Inflammatory macrophage treated with lipopolysaccharide for 1 hour (primary cell): ENCODE measurements at places on chromosomes 6 and 20.

- no peak for DNase-seq
Measured at GRCh38 chr6:162229093-162229492, 498.5 kb downstream of the PRKN start.

- DNase-seq = no peak
Measured at GRCh38 chr6:160104821-160105517, 16.6 kb upstream of the SLC22A1 start.

- DNase-seq = no peak
Measured at GRCh38 chr20:50610212-50610718, 81.1 kb downstream of the RIPOR3 start.

DNA sequence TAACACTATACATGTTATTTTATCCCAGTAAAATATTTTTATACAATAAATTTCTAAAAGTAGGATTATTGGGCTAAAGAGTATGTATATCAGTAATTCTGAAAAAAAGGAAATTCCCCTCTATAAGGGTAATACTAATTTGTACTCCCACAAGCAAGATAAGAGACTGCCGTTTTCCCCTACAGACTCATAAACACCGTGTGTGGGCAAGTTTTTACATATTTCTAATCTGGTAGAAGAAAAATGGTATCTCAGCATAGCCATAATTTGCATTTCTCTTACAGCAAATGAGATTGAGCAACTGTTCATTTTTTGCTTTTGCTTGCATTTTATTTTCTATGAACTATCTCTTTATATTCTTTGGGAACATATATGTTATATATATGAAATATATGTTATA, 26.0 kb upstream of the MYMX start:
- DNase-seq = peak; percentile 61

DNA sequence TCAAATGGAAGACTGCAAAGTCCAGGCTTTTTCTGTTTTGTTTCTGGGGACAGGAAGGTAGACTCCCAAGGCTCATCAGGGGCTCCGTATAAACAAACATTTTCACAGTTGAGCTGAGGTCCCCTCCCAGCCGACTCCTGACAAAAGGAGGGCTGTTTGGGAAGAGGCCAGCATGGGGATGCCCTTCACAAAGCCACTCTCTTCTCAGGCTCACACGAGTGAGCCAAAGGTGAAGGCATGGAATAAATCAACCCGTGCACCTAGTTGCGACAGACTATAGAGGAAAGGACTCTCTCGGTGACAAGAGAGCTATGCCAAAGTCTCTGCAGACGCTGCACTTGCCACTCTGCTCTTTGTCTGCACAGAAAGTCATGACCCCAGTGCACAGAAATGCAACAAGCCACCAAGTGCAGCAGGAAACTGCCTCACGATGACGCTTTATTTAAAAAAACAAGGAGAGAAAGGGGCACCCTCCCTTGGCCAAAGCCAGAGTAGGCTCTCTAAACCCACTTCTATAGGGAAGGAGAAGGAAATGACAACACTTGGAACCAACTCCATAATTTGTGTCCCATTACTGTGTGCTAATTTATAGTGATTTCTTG, 21.0 kb downstream of the JAG1 start:
- DNase-seq = no peak

GRCh38 chr6:68364271-68364805, 270.7 kb upstream of the ADGRB3 start:
- DNase-seq = no peak

- no peak for DNase-seq
Measured at GRCh38 chr6:166464068-166465002, 81.6 kb upstream of the MPC1 start.

GRCh38 chr6:28225056-28225834, at the start of gene ZSCAN9:
TSS of gene ZSCAN9 (plus strand) at chr6:28225275. CDS start at chr6:28227085, 1,810 bp downstream.
- DNase-seq = peak; percentile 69

GRCh38 chr6:33456156-33456555, 1.8 kb downstream of the ZBTB9 start:
- DNase-seq = no peak

- DNase-seq = no peak
Measured at GRCh38 chr6:70575899-70576495, 9.3 kb downstream of the SDHAF4 start.

DNA sequence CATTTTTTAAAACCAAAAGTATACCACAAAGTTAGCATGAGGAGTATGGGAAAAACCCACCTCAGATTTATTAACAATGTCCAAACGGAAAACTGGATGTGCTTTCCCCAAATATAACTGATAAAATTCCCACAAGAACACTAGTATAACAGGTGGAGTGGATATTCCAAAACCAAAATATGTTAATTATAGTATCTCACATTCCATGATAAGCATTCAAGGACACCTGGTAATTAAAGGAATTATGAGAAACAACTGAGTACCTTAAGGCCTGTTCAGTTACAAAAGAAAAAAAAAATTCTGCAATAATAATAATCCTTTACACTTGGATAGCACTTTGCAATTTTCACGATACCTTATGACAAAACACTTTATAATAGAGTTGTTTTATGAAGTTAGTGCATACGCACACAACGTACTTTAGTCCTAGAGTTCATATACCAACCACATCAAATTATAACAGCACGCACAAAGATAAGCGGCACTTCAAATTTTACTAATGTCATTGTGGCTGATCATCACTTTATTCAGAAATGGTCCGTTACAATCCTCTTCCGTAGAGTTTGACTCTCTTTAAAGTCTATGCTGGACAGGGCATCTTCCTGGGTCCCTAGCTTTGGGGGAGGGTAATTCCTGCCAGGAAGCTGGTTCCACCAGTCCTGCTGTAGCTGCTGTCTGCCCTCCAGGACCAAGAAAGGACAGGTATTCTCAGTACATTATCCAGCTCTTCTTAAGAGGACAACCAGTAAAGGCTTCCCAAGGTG, 1.7 kb downstream of the CDK19 start:
- no peak for DNase-seq

DNA sequence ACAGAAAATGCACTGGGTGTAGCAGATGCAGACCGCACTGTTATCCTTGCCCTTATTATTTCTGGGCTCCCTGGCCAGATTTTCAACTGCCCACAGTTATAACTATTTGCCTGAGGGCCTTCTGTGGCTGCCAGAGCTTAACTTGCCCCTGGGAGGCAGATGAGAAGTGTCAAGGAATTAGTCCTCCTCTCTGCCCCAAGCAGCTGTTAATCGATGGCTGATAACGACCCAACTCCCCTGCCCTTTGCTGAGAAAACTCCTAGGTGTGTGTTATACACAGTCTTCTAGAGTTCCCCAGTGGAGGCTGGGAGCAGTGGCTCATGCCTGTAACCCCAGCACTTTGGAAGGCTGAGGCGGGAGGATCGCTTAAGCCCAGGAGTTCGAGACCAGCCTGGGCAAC, 44.4 kb upstream of the SHLD1 start:
- no peak for DNase-seq

DNA sequence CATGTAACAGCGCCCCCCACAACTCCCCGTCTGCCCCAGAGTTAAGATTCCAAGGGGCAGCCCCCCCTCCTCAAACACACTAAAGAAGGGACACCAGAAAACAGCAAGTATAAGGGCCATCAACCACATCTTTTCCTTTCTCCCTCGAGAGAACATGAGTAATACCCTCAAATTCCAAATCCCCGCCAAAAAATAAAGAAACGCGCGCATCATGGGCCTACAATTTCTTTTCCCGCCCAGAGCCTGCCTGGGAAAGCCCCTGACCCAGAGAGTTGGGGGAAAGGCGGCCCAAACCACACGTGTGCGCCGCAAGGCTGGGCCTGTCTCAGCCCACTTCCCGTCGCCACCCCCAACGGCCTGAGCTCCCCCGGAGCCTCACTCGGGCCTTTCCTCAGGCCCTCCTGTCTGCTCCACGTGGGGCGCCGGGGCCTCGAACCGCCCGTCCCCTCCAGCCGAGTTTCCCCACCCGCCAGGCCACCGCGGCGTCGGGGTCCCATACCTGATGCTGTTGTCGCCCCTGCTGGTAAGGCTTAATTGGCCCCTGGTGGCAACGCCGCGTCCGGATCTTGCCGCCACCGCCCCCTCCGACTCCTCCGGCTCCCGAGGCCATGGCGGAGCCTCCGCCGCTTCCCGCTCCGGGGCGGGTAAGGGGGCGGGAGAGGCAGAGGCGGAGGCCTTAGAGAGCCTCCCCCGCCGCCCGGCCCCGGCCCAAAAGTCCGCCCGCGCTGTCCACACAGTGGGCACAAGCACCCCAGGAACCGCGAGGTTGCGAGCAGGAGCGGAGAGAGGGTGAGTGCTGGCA, 746 bp downstream of the NUP153 start:
- DNase-seq = peak; percentile 72

GRCh38 chr6:358432-358831, 33.1 kb upstream of the IRF4 start:
- no peak for DNase-seq

GRCh38 chr6:118240878-118241528, 307.1 kb upstream of the PLN start:
- no peak for DNase-seq

- DNase-seq = no peak
Measured at GRCh38 chr6:107214655-107215054, 99.3 kb upstream of the BEND3 start.

- DNase-seq = peak; percentile 13
Measured at GRCh38 chr20:33229843-33230242, 6.0 kb upstream of the BPIFA1 start.

- no peak for DNase-seq
Measured at GRCh38 chr6:19842030-19842615, 5.0 kb downstream of the ID4 start.

GRCh38 chr6:108407904-108408827, 113.3 kb downstream of the AFG1L start:
- DNase-seq = no peak

DNA sequence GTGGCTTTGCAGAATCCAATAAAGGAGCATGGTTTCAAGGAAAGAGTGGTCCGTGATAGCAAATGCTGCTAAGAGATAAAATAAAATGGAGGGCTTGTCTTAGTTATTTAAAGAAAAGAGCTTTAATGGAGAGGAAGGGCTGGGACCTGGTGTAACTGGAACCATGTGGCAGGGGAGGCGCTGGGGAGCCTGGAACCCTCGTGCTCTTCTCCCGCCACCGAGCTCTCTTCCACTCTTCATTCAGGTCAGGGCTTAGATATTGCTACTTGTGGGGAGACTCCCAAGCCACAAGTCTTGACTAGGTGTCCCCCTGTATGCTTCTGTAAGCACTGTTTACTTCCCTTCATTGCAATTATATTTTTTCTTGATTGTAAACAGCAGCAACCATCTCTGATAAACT, 15.2 kb upstream of the ARFGEF3 start:
- no peak for DNase-seq

- DNase-seq = peak; percentile 77
Measured at GRCh38 chr6:163585932-163586437, 171.5 kb downstream of the QKI start.

- DNase-seq = no peak
Measured at GRCh38 chr6:127971945-127972391, 71.1 kb upstream of the THEMIS start.

- DNase-seq = peak; percentile 46
Measured at GRCh38 chr6:163782436-163783003, 368.0 kb downstream of the QKI start.

GRCh38 chr6:15293674-15294073, 47.8 kb downstream of the JARID2 start:
- DNase-seq = no peak

DNA sequence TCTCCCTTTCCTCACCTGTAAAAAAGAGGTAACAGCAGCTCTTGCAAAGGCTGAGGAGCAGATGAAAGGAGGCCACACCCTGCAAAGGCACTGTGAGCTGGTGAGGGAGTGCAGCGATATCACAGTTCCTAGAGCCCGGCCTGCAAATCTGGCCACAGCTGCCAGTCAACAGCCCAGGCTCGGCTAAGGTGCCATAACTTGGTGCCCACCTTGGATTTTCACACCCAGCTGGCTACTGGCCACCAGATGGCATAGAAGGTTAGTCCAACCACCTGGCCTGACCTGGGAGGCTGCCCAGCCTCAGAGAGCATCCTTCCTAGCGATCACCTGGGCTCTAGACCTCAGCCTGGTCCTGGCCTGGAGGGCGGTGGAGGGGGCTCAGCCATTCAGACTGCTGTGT, 46.8 kb downstream of the KCNB1 start:
- no peak for DNase-seq

DNA sequence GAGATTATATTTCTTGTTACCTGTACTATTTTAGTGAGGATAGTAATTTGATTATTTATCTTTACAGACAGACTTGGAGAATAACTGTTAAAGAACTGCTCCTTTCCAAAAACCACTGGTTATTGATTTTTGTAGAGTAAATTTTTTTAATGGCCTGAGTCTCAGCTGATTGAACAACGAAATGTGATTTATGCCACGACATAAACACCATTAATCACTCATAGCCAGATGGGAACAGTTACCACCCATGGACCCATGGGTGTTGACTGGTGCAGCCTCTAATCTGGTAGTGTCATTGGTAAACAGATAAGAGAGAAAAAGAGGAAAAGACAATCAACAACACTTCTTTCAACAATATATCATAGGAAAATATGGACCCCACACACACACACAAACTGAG, 101.4 kb upstream of the BEND6 start:
- DNase-seq = no peak

DNA sequence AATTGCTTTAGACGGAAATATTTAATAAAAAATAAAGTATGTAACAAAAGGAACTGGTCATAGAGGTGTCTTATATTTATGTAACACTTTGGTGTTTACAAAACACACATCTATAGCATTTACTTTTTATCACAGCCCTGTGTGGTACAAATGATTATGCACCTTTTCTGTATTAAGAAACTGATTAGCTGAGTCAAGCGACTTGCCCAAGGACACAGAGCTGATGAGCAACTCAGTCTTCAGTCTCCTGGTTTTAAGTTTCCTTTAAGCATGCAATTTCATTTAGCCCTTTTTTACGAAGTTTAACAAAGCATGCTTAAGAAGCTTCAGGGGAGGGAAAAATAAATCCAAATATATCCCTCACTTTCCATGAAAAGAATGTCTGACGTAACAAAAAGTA, 2.5 kb downstream of the DCDC2 start:
- DNase-seq = no peak

GRCh38 chr20:36573103-36573797, at the start of gene TGIF2:
TSS of gene TGIF2 (plus strand) at chr20:36573597. CDS start at chr20:36578775, 5,178 bp downstream.
- DNase-seq = no peak

DNA sequence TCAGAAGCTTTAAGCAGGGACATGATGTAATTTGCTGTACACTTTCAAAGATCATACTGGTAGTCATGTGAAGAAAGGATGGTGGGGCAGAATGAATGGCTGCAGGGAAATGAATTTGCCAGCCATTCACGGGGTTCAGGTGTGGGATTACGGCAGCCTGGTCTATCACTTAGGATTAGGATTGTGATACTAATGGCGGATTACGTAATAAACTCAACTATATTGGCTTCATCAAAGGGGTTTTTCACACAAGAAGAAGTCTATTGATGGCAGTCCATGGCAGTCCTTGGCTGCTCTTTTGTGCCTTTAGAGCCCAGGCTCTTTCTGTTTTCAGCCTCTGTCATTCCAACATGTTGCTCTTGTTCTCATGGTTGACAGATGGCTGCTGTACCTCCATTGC, 12.6 kb upstream of the EEF1E1 start:
- DNase-seq = no peak

- no peak for DNase-seq
Measured at GRCh38 chr6:96491926-96492325, 29.7 kb upstream of the UFL1 start.

GRCh38 chr20:25570148-25570530, 15.2 kb downstream of the NINL start:
- no peak for DNase-seq

- no peak for DNase-seq
Measured at GRCh38 chr6:4920914-4921410, 82.9 kb downstream of the RPP40 start.

GRCh38 chr6:13044390-13044789, 283.9 kb downstream of the TBC1D7 start:
- DNase-seq = peak; percentile 17
